Epithelial cell of proximal tubule (primary cell): ENCODE measurements at places on chromosomes 13 and 19.
A peak's percentile ranks its signal among the peaks of the same experiment; 100 is the strongest.

GRCh38 chr19:50590191-50590590 lies 22.0 kb upstream of the LRRC4B start:
- DNase-seq: no peak

DNA sequence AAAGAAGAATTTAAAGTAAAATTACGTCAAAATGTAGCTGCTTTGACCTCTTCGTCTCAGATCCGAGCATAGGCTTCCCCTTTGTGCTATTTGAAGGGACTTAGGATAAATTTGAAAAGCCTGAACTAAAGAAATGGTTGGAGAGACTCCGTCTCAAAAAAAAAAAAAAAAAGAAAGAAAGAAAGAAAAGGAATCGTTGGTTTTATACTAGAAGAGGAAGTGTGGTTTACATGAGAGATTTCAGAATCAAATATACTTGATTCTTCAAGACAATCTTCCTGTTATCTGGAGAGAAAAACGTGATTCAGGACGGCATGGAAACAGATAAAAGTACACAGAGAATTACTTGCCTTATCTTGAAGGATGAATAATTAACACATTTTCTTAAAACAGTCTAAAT lies 474 bp upstream of the ZNF780B start:
- no peak for DNase-seq

DNA sequence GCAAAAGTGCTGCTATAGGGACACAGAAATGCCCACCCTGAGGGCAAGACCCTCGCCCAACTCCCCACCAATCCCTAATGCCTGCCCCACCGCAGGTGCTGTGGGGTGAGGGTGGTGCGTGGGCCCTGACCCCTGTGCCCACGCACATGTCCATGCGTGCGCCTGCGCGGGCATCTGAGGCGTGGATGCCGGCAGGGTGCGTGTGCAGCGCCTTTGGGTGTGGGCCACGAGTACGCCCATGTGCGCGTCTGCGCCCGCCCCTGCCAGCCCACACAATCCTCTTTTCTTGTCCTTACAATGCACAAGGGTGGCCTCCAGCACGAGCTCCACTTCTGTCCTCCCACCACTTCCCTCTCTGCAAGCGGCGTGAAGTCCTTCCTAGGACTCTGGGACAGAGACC lies 14.3 kb downstream of the FUT6 start:
- DNase-seq: no peak

DNA sequence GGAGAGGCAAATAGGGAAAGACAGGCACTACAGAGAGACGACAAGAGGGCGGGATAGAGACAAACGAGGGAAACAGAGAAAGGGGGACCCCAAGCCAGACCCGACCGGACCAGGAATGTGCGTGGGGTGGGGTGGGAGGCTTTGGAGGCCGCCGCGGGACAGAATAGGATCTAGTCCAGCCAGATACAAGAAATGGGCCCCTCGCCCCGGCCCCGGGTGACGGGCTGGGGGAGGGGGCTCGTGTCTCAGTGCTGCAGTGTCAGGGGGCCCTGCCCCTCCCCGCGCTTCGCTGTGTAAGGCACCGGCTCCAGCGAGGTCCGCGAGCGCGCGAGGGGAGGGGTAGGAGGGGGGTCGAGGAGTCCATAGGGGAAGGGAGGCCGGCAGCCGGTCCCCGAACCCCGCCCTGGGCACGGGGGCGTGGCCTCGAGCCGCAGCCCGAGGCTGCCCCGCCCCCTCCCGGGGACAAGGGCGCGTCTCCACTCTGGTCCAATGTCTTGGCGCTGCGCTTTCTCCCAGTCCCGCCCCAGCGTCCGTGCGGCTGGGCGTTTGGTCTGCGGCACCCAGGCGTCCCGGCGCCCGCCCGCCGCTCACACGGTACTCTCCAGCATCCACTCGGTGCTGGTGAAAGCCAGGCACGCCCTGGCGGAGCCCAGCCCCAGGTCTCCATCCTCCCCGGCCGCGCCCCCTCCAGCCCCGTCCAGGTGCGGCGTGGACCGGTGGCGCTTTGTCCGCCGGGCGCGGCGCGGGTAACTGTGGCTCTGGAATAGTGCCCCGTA lies 11.0 kb downstream of the IFNL1 start:
- DNase-seq: no peak

DNA sequence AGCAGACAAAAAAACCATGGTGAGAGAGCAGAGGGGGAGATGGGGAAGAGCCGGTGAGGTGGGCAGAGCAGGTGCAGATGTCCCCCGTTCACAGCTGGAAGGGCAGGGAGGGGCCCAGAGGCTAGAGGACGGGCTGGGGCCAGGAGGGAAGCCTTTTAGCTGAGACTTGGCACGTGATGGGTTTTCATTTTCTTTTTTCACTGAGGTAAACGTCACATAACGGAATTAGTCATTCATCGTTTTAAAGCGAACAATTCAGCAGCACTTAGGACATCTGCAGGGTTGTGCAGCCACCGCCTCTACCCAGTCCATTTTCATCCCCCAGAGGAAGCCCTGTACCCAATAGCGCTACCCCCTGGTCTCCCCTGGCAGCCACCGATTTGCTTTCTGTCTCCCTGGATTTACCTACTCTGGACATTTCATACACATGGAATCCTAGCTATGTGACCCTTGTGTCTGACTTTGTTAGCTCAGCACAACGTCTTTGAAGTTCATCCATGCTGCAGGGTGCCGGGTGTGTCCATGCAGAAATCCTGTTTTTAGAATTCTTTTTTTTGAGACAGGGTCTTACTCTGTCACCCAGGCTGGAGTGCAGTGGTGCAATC lies 16.0 kb upstream of the EMC10 start:
- peak; percentile 92 for DNase-seq

- no peak for DNase-seq
Observed at GRCh38 chr19:43395561-43395960, 19.1 kb upstream of the TEX101 start.

DNA sequence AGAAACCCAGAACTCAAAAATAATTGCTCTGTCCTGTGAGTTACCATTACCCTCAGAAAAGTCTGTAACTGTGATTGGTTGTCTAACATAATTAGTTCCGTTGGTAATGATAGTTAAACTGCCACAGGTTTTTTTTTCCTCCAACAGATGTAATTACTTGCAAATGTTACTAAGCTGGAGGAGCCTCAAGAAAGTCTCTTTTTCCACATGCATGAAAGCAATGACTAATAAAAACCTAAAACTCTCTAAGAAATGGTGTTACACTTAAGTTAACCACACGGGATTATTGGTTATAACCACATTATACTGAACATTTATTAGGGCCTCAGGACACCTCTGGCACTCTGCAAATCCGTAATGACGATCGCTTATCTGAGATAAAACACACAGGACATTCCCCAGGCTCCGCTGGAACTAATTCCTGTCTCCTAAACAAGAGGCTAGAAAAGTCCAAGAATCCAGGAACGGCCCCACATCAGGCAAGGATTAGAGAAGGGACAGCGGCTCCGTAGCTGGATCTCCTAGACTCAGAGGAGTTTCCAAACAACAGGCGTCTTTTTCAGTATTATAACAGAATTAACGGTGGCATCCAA lies 753 bp downstream of the ZNF235 start:
- peak; percentile 2 for DNase-seq

DNA sequence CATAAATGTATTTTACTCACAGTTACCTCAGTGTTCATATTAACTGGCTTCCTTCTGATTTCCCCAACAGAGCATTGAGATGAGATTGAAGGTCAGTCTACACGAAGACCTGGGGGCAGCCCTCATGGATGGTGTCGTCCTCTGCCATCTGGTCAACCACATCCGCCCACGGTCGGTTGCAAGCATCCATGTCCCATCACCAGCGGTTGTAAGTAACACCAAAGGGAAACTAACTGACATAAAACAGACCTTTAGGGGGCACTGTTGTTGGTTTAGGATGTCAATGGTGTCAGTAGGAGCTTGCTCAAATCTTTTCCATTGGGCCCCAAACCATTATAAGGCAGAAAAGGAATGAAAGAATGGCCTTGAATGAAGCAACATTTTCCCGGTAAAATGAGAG lies 68.2 kb downstream of the ESD start:
- DNase-seq: no peak

- DNase-seq: no peak
Observed at GRCh38 chr13:31009166-31009565, 76.7 kb downstream of the TEX26 start.

- DNase-seq: no peak
Observed at GRCh38 chr19:18205200-18205892, 1.5 kb upstream of the RAB3A start.

- no peak for DNase-seq
Observed at GRCh38 chr19:51691074-51691583, 2.0 kb upstream of the SPACA6 start.

DNA sequence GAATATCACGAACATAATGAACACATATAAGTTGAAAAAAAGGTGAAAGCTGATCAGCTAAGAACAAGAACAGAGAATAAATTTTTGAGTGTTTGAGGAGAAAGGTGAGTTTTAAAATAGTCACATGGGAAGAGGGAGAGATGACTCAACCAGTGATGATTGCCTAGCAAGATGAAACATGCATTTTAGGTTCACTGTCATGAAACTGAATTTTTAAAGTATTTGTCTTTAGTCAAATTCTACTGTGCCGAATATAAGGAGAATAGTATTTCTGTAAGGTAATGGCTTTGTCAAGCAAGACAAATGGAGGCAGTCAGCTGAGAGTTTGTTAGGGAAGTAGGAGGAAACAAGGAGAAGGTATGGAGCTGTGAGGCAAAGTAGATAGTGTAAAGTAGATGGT lies 2557.4 kb downstream of the PCDH9 start:
- no peak for DNase-seq

DNA sequence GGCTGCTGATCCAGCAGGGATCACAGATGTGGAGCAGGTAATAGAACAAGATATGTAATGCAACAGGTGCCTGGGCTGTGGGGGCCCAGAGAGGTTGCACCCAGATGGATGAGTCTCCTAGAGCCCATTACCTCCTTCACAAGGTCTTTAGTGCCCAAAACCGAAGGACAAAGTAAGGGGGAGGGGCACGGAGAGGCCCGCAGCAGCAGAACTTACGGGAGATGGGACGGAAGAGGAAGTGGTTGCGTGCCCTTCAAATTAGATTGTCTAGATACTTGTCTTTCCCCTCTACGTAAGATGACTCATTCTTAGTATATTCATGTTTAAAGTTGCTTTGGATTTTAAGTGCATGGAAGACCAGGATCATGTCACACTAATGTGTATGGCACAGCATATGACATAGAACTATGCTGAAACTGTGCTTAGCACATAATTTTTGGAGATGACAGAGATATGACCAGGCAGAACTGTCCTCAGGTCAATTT lies 5.7 kb upstream of the MRPS31 start:
- no peak for DNase-seq

DNA sequence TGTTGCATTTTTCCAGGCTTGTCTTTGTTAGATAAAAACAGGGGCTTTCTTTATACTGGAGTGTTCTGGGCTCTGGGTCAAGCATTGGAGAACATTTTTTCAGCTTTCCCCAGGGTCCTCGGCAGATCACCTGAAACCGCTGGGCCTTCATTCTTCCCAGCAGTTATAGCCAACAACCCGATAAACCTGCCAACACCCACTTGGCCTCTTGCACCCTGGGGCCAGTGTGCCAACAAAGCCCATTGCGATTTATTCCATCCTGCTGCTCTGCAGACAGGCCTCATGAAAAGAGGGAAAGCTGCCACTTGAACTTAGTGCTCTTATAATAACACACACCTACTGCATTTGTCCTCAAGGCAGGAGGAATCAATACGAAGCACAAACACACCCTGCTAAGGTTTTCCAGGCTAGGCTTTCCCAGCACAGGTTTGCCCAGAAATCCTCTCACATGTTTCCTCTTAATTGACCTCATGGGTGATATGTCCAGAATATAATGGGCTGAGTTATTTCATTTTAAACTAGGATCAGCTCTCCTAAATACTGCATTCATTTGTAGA lies 669.3 kb downstream of the LIG4 start:
- no peak for DNase-seq

DNA sequence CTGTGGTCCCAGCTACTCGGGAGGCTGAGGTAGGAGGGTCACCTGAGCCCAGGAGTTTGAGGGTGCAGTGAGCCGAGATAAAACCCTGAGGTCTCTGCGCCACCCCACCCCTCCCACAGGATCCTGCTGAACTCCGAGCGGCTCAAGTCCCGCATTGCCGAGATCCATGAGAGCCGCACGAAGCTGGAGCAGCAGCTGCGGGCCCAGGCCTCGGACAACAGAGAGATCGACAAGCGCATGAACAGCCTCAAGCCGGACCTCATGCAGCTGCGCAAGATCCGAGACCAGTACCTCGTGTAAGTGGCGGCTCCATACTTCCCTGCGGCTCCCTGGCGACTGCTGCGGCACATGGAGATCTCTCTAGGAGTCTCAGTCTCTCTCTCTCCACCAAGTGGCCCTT lies 6.6 kb upstream of the IFI30 start:
- DNase-seq: no peak

DNA sequence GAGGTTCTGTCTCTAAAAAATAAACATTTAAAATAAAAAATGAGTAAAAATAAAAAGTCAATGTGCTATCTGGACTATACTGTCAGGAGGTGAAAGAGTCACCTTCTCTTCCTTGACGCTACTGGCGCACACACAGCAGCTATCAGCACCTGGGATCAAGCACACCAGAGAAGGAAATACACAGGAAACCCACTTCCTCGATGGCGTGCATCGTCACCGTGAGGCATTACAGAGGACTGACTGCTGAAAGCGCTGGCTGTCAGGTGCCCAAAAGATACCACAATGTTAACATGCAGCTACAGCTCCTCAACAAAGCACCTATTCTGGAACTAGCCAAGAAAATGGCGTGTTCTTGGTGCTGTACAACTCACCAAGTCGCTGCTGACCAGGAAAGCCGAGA lies 6.1 kb downstream of the SLC35E1 start:
- no peak for DNase-seq

- no peak for DNase-seq
Observed at GRCh38 chr19:17602217-17602616, 46.8 kb downstream of the COLGALT1 start.

- DNase-seq: no peak
Observed at GRCh38 chr19:1526979-1527649, 3.2 kb downstream of the PLK5 start.

- no peak for DNase-seq
Observed at GRCh38 chr19:1823020-1823419, 10.9 kb upstream of the ATP8B3 start.

- DNase-seq: no peak
Observed at GRCh38 chr13:48892053-48892687, 83.5 kb upstream of the FNDC3A start.

DNA sequence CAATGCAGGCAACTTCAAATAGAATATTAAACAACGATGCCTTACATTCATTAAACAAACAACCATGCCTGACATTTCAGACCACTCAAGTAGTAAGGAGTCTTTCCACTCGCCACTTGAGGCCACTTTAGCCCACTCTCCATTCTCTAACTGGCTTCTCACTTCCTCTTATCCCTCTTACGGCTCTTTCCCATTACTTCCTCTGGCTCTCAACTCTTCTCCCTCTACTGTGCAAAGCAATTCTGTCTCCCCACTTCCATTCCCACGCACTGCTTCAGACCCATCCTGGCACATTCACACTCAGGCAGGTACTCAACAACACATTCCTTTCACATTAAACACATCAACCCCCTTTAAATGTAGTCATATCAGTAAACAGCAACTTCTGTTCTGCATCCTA lies 229.8 kb upstream of the IPO5 start:
- DNase-seq: no peak
